OCI-LY7 (cell line): ENCODE measurements at places on chromosomes 2 and 18.

GRCh38 chr2:185919155-185919554 lies 180.6 kb downstream of the FSIP2 start:
- DNase-seq: no peak

- no peak for DNase-seq
Observed at GRCh38 chr18:64851726-64852125, 702.8 kb upstream of the LINC00305 start.

- peak; percentile 50 for DNase-seq
Observed at GRCh38 chr2:234098681-234099080, 48.2 kb downstream of the SPP2 start.

GRCh38 chr2:12057436-12058166 lies 311.2 kb downstream of the LPIN1 start:
- DNase-seq: peak; percentile 68

- DNase-seq: no peak
Observed at GRCh38 chr2:200193331-200193730, 113.2 kb upstream of the SPATS2L start.

- DNase-seq: no peak
Observed at GRCh38 chr2:113234721-113235346, 43.9 kb downstream of the PAX8 start.

DNA sequence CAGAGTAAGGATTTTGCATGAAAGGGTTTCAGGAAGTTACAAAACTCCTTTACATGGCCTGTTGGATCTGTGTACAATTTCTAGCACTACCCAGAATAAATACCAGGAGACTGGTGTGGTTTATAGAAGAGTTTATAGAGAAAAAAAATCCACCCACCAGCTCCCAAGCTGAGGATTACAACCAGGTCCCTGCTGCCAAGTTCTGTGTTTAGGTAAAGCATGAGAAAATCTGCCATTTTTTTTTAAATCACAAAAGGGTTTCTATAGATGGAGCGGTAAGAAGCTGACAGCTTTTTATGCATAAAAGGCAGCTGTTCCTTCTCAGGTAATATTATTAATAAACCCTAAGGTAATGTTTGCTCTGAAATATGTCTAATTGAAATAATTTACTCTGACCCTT lies 545.4 kb upstream of the ZEB2 start:
- DNase-seq: no peak

DNA sequence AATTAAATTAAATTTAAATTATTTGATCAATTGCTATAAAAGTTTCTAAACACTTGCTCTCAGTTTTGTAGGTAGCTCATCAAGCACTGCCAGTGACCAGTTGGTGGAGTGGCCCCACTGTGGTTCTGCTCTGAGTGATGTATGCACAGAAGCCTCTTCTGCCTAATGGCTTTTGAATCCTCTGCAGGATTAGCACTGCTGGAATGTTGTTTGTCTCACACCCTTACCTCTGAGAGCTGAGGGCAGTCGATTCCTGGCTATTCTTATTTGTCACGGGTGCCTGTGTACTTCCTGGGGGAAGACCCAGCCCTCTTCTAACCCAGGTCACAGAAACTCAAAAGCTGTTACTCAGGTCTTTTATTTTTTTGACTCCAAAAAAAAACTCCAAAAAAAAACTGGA lies 9.5 kb downstream of the CAPN14 start:
- DNase-seq: no peak

DNA sequence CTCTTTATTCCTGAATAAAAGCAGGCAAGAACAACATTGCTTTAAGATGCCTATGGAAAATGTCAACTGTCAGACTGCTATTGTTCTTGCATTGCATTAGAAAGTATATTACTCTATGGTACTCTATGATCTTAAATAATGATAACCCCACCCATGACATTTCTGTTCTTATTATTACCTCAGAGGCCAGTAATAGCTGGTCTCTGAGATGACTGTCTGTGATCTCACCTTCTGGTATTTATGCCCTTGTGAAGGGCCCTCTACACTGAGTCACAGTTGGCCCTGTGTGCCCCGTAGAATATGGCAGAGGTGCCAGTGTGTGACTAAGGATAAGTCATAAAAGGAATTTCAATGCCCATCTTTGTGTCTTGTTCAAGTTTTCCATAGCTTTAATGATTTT lies 61.0 kb downstream of the SPP2 start:
- no peak for DNase-seq

DNA sequence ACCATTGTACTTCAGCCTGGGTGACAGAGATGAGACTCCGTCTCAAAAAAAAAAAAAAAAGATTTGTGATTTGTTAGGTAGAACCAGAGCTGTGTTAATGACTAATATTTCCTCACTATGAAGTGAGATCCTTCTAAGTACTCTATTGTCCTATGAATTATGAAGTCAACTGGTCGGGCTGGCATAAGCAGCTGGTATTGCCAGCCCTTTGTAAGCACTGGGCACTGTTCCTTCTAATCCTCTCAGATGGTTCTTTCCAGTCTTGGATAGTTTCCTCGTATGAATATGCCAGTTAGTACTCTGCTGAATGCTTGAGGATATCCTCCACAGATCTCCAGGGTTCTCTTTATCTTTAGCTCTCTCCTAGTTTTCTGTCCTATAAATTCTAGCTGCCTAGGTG lies 223.1 kb upstream of the SP5 start:
- no peak for DNase-seq

- no peak for DNase-seq
Observed at GRCh38 chr2:111226876-111227700, 106.4 kb downstream of the BCL2L11 start.

- no peak for DNase-seq
Observed at GRCh38 chr18:40907842-40908241, 1047.2 kb upstream of the PIK3C3 start.

DNA sequence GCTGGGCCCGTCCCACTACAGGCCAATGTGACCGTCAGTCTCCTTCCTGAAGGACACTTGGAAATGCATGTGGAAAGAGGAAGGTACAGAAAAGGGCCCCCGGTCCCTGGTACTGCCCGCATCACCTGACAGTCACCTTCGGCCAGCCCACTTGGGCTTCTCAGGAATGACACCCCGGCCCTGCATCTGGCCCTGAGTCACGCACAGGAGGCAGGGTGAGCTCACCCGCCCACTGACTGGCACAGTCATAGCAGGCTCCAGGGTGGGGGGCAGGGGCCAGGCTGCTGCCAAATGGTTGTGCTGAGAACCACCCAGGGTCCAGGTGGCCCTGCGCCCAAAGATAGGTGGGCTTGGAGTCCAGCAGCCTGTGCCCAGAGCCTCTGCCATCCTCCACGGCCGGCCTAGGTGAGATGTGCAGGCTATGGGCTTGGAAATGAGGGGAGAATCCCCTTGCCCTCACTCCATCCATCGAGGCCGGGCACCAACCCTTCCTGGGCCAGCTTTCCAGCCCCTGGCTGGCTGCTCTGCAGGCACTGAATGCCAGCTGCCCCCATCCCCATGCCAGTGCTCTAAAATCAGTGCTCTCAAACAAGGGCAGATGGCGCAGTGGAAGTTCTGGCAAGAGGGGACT lies 14.1 kb downstream of the EMX1 start:
- no peak for DNase-seq

GRCh38 chr2:20666005-20666303 lies 990 bp upstream of the GDF7 start:
- DNase-seq: no peak

DNA sequence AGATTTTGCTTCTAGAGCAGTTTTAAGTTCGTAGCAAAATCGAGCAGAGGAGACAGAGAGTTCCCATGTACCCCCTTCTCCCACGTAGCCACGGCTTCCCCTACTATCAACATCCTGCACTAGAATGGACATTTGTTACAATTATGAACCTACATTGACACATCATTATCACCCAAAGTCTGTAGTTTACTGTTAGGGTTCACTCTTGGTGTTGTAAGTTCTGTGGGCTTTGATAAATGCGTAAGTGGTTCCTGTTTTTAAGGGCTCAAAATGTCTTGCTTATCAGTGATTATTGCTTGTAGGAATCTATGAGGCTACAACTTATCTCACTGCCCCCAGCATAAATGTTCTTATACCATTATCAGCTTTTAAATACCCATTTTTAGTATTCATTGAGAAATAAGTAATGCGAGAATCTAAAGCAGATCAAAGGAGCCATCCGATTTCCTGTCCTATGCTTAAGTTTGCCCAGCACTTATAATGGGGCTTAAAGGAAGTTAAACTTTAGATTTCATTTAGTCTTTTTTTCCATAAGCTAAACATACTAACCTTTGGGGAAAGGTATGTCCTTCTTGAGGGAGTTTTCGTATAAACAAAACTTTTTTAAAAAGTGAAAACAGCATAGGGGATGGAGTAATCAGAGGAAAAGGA lies 118.7 kb downstream of the HAUS1 start:
- DNase-seq: no peak

- DNase-seq: no peak
Observed at GRCh38 chr2:240466579-240467148, 31.2 kb downstream of the GPC1 start.

DNA sequence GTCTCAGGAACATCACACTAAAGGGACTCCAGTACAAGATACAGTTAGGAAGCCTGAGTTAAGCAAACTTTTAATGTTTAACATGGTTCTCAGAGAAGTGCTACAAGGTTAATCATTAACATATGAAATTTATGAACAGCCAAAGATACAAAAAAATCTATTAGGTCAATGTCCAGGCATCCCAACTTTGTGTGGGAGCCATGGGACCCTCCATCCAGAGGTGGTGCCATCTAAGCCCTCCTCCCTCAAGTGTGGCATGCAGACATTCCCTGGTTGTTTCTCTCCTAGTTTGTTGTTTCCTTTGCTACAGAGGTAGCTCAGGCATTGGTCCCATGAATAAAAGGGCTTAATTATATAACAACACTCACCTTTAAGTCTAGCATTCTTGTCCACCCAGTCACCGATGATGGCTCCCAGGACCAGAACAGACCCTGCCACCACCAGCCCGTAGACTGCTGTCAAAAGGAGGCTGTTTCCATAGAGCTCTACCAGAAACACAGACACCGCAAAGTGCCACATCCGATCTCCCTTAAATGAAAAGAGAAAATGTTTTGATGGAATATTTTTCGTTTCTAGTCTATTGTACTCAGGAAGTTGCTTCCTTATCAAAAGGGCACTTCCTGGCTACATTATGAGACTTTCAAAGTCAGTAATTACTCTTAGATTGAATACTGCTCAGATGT lies 5.7 kb downstream of the SLC40A1 start:
- DNase-seq: no peak

DNA sequence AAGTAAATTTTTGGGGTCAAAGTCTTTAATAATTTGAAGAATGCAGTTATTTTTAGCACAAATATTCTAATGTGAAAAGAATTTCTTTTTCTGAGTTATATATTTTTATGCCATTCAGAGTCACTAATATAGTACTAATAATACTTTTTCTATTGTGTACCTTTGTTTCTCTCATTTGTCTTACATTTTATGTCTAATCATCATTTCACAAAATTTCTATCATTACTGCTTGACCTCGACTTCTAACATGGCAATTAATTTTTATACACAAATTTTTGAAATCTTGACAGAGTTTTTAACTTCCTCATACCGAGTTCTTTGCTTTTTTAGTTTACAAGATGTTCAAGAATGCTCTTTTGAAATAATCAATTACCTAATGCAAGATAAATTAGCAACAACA lies 8.4 kb upstream of the CPS1 start:
- DNase-seq: no peak

DNA sequence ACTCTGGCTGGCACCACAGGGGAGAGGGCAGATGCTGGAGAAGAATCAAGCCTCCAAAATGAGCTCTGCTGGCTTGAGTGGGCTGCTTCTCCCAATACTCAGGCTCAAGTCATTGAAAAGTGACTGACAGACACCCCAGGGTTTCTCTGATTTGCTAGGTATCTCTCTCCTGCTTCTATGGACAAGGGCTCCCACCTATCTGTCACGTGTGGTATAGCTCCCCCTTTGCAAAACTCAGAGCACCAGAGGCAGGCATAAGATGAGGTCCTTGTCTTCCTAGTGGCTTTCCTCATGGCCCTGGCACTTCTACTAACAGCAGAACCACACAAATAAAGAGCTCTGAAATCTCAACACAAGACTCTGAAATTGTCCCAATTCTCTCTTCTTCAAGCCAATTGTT lies 105.2 kb downstream of the GALNT14 start:
- DNase-seq: no peak

DNA sequence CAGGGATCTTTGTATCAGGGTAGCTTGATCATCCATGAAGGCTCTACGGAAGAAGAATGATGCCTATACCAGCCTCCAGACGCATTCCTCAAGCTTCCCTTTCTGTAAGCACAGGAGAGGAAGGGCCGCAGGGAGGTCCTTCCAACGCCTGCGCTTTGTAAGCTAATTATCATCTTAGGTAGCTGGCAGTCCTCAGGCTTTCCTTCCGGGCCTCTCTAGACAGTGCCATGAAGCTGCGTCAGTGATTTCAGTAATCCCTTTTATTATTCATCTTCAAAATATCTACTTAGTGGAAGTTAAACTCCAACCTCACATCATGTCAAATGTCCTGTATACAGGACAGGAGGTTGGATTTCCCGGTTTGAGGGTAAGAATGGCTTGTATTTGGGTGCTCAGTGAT lies 92.3 kb downstream of the ETAA1 start:
- no peak for DNase-seq
